ENCODE measurements at places on chromosomes 1 and 21.
A peak's percentile ranks its signal among the peaks of the same experiment; 100 is the strongest.

DNA sequence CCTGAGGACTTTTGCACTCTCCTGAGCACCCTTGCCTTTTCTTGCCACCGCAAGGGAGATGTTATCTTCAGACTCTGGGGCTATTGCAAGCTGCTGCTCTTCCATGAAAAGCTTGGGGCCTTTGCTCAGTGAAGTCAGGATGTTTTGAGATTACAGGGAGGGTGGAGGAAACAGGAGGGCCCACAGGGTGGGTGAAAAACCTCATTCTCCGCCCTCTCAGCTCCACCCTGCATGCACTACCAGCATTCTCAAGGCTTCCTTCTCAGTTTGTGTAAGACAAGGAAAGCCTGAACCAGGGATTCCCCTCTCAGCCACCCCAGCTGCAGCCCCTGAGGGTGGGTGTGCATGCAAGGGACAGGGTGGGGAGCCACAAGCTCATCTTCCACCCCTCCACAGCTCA, 25.8 kb upstream of the ZNF648 start:
- no peak overlapping the region for H3K4me3 ChIP-seq
- H3K36me3 ChIP-seq: no peaks in the 10 kb centered on the region
- H3K27ac ChIP-seq: no peak overlapping the region
- no peak for DNase-seq
- no peaks in the 10 kb centered on the region for H3K27me3 ChIP-seq

- H3K36me3 ChIP-seq: no peaks in the 10 kb centered on the region
- peaks cover 27% of the 10 kb centered on the region for H3K4me1 ChIP-seq
- H3K4me3 ChIP-seq: peak overlapping the region; percentile 97
- peak overlapping the region; percentile 98 for H3K27ac ChIP-seq
Measured at GRCh38 chr1:38013227-38013622, 691 bp downstream of the UTP11 start.

DNA sequence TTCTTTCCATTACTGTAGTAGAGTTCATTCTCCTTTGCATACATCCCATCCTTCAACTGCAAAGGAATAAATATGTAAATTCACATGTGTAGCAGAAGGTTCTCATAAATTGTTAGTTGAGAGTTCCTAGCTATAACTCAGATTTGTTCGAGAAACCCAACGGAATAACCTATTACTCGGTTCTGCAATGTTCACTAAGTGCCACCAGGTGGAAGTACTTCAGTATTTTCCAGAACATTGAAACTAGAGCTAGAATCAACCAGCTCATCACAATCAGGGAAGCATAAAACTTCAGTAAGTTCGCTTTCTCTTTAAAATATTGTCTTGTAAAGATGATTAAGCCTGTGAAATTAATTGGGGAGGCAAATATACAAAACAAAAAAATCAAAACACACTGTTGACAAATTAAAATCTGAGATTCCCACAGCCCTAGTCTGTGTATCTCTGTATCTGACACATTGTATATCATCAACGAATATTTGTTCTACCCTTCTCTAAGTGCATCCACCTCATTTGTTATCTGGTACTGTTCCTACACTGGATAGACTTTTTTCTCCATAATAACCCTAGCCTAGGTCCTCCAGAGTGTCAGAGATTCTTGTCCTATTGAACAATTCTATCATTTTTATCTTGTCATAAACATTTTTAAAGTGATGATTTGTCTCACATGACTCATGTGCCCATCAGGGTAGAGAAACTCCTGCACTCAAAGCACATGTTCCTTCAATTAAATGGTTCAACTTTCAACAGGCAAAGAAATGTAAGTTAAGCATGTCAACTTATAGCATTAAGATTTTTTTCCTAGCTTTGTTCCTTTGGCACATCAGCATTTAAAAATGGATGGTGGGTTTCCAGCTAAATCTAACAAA, 31.9 kb downstream of the MROH9 start:
- H3K27ac ChIP-seq: no peak overlapping the region
- no peak overlapping the region for H3K4me3 ChIP-seq
- peaks cover 11% of the 10 kb centered on the region for H3K27me3 ChIP-seq
- H3K4me1 ChIP-seq: no peaks in the 10 kb centered on the region
- no peaks in the 10 kb centered on the region for H3K36me3 ChIP-seq

- H3K4me3 ChIP-seq: no peak overlapping the region
- peaks cover 41% of the 10 kb centered on the region for H3K4me1 ChIP-seq
- H3K36me3 ChIP-seq: no peaks in the 10 kb centered on the region
- no peak overlapping the region for H3K27ac ChIP-seq
- no peak for DNase-seq
Measured at GRCh38 chr21:38295997-38296764, 39.4 kb downstream of the KCNJ15 start.
